Immature natural killer cell (primary cell): ENCODE measurements at places on chromosomes 6 and 20.

DNA sequence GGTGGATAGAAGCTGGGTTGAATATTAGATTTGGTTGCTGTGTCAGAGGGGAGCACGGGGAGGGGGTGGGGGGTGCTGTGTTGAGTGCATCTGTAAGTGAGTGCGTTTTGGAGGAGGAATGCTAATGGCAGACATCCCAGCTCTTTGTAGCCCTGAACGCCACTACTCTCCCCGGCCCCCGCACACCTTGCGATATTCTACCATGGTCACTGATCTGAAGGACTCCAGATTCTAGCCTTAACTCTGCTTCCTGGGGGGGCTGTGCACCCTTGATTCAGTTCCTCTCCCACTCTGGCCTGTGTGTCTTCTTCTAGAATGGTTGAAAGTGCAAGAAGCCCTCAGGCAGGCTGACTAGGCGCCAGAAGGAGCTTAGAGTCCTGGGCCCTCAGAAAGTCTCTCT, 7.1 kb downstream of the GLP1R start:
- H3K4me1 ChIP-seq: peaks cover 37% of the 10 kb centered on the region
- peaks cover 3% of the 10 kb centered on the region for H3K27me3 ChIP-seq
- H3K4me3 ChIP-seq: no peak overlapping the region
- H3K36me3 ChIP-seq: no peaks in the 10 kb centered on the region
- DNase-seq: no peak
- no peak overlapping the region for H3K27ac ChIP-seq

- DNase-seq: no peak
- no peaks in the 10 kb centered on the region for H3K36me3 ChIP-seq
- no peak overlapping the region for H3K4me3 ChIP-seq
- H3K27me3 ChIP-seq: peaks cover 3% of the 10 kb centered on the region
- H3K27ac ChIP-seq: no peak overlapping the region
- peaks cover 81% of the 10 kb centered on the region for H3K4me1 ChIP-seq
Observed at GRCh38 chr6:45450831-45451230, 73.1 kb upstream of the SUPT3H start.

DNA sequence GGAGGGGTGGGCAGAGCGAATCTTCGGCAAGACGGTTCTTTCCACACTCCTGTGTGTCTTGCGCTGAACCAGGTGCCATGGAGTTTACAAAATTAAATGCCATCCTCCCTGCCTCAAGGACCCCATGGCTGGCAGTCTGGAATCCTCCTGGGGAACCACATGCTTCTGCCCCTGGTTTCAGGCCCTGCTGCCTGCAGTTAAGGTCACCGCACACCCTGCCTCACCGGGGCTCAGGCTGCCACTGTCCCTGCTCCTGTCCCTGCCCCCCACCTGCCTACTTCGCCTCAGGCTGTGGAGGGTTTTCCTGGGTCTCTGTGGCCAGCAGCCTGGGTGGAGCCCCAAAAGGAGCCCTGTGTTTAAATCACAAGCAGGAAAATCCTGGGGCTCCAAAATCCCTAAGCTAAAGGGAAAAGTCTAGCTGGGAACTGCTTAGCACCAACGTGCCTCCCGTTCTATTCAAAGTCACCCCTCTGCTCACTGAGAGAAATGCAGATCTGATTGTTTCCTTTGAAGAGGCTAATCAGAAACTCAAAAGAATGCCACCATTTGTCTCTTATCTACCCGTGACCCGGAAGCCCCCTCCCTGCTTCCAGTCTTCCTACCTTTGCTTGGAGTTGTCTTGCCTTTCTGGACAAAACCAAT, 10.6 kb upstream of the TTLL2 start:
- no peak overlapping the region for H3K27ac ChIP-seq
- H3K27me3 ChIP-seq: peaks cover 12% of the 10 kb centered on the region
- DNase-seq: no peak
- no peaks in the 10 kb centered on the region for H3K36me3 ChIP-seq
- no peak overlapping the region for H3K4me3 ChIP-seq
- H3K4me1 ChIP-seq: no peaks in the 10 kb centered on the region

DNA sequence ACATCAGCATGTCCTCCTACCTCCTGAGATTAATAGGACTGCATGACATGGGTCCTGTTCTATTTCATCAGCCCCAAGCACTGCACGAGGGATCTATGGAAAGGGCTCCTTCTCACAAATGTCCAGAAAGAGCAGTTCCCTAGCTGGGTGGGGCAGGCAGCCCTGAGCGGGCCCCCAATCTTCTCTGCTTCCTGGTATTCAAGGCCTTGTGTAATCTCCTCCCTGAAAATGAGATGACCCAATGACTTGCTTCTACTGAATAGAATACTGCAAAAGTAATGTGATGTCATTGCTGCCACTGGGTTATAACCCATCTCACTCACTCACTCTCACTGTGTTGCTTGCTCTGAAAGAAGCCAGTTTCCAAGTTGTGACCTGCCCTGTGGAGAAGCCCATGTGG, 126.4 kb downstream of the OPRM1 start:
- peaks cover 2% of the 10 kb centered on the region for H3K27me3 ChIP-seq
- DNase-seq: no peak
- H3K36me3 ChIP-seq: peaks cover 25% of the 10 kb centered on the region
- peak overlapping the region; percentile 30 for H3K27ac ChIP-seq

DNA sequence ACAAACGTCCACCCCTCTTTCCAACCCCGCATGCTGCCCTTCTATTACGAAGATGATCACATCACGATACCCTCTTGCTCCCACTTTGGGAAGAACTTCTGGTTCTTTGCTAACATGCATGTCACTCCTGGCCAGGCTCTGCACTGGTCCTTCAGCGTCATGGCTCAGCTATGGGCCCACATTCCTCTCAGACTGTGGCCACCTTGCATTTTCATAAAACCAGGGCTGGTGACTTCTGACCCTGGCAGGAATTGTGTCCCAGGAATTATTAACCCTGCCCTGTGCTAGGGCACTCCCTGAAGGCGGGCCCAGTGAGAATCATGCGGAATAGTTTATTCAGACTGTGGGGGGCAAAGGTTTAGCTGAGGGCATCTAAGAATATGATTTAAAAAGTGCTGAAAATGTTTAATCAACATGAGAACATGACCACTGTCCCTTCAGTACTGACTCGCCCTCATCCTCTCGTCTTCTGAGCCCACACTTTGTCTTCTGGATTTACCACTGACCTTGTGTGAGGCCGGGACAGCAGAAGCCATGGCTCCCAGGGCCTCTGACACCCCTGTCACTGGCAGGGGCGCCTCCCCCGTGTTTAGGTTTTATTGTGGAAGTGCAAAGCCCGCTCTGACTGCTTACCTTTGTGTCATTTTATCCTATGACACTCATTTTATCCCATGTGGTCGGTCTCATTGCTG, 38.1 kb upstream of the THBS2 start:
- no peak for DNase-seq
- H3K27me3 ChIP-seq: peaks cover 4% of the 10 kb centered on the region
- no peak overlapping the region for H3K4me3 ChIP-seq
- no peaks in the 10 kb centered on the region for H3K36me3 ChIP-seq
- H3K27ac ChIP-seq: no peak overlapping the region

GRCh38 chr6:47473791-47474346, 3.7 kb upstream of the CD2AP start:
- H3K4me3 ChIP-seq: no peak overlapping the region
- DNase-seq: no peak
- no peak overlapping the region for H3K27ac ChIP-seq

GRCh38 chr6:84417260-84417659, 189.8 kb upstream of the CEP162 start:
- no peak for DNase-seq
- no peaks in the 10 kb centered on the region for H3K27me3 ChIP-seq
- no peaks in the 10 kb centered on the region for H3K36me3 ChIP-seq
- H3K4me3 ChIP-seq: no peak overlapping the region
- H3K4me1 ChIP-seq: no peaks in the 10 kb centered on the region

GRCh38 chr20:18360635-18361034, 72.3 kb downstream of the ZNF133 start:
- H3K27me3 ChIP-seq: peaks cover 2% of the 10 kb centered on the region
- no peak for DNase-seq
- no peak overlapping the region for H3K27ac ChIP-seq
- no peak overlapping the region for H3K4me3 ChIP-seq
- H3K36me3 ChIP-seq: no peaks in the 10 kb centered on the region

DNA sequence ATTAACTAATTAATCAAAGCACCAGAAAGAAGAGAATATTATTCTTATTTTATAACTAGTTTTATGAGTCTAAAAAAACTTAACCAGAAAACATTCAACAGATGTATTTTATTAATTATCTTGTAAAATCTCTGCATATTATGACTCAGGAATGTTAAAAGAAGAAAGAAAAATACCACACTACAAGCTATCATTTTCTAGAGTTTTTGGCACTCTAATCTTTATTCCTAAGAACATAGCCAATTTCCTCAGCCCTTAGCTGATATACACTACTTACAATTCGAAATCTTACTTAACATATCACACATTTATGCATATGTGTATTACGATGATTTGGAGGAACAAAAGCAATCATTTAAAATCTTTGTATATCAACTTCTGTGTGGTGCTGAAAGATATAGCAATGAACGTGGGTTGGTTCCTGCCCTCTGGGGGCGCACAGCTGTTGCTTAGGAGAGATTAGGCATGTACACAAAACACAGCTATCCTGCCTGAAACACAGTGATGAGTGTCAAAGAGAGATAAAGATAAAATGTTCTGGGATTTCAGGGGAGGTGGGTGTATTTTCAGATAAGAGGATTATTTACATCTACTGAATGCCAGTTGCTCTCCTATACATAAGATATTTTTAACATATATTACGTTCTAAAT, 404.5 kb downstream of the SYNE1 start:
- no peak for DNase-seq
- H3K4me3 ChIP-seq: no peak overlapping the region
- no peaks in the 10 kb centered on the region for H3K4me1 ChIP-seq
- peaks cover 28% of the 10 kb centered on the region for H3K36me3 ChIP-seq
- H3K27me3 ChIP-seq: no peaks in the 10 kb centered on the region
- peak overlapping the region; percentile 45 for H3K27ac ChIP-seq

DNA sequence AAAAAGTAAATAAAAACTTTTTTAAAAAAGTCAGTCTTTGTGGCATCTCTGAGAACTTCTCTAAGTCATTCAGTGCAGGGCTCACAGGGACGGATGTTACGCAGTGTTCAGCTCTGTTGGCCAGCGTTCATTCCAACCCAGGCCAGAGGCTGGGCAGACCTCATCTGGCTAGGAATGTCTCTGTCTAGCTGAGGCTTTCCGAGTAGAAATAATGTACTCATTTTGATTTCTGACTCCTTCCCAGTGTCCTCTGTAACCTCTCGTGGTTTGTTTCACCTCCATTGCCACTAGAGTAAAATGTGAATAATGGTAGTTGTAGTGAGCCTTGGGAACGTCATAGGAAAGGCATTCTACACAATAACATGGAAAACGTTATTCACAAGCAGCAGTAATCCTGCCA, 135.1 kb downstream of the TMEM242 start:
- no peak for DNase-seq
- no peak overlapping the region for H3K27ac ChIP-seq
- H3K4me3 ChIP-seq: no peak overlapping the region
- peaks cover 21% of the 10 kb centered on the region for H3K4me1 ChIP-seq
- H3K36me3 ChIP-seq: peaks cover 30% of the 10 kb centered on the region

- peaks cover 36% of the 10 kb centered on the region for H3K4me1 ChIP-seq
- peaks cover 2% of the 10 kb centered on the region for H3K27me3 ChIP-seq
- no peak overlapping the region for H3K4me3 ChIP-seq
- H3K27ac ChIP-seq: peak overlapping the region; percentile 94
- no peak for DNase-seq
Observed at GRCh38 chr6:158293122-158293521, 19.1 kb upstream of the TULP4 start.

- H3K4me3 ChIP-seq: no peak overlapping the region
- H3K27ac ChIP-seq: no peak overlapping the region
- no peaks in the 10 kb centered on the region for H3K4me1 ChIP-seq
- DNase-seq: no peak
- H3K27me3 ChIP-seq: peaks cover 4% of the 10 kb centered on the region
- no peaks in the 10 kb centered on the region for H3K36me3 ChIP-seq
Observed at GRCh38 chr6:113587078-113587699, 270.0 kb upstream of the MARCKS start.

- H3K36me3 ChIP-seq: no peaks in the 10 kb centered on the region
- no peak overlapping the region for H3K4me3 ChIP-seq
- peaks cover 11% of the 10 kb centered on the region for H3K27me3 ChIP-seq
- no peak overlapping the region for H3K27ac ChIP-seq
- H3K4me1 ChIP-seq: no peaks in the 10 kb centered on the region
Observed at GRCh38 chr6:127547904-127548649, 28.9 kb upstream of the C6orf58 start.

DNA sequence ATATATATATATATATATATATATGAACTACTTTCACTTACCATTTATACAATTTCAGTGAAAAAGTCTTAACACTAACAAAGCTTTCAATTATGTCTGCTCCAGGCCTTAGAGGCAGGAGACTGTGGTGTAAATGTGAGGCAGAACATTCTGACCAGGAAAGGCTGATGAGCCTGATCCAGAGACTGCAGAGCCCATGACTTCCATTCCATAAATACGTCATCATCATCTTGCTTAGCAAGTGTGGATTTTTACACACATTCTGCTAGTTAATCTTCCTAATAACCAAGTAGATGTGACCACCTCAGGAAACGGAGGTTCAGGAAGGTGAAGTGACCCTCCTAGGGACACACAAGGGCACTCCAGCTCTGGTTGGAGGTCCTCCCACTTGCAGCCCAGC, 14.9 kb downstream of the TRERF1 start:
- no peaks in the 10 kb centered on the region for H3K27me3 ChIP-seq
- H3K27ac ChIP-seq: no peak overlapping the region

- H3K4me1 ChIP-seq: peaks cover 81% of the 10 kb centered on the region
- peak overlapping the region; percentile 11 for H3K4me3 ChIP-seq
- H3K27me3 ChIP-seq: no peaks in the 10 kb centered on the region
- DNase-seq: peak; percentile 61
Observed at GRCh38 chr6:142871910-142872331, 73.1 kb downstream of the HIVEP2 start.

DNA sequence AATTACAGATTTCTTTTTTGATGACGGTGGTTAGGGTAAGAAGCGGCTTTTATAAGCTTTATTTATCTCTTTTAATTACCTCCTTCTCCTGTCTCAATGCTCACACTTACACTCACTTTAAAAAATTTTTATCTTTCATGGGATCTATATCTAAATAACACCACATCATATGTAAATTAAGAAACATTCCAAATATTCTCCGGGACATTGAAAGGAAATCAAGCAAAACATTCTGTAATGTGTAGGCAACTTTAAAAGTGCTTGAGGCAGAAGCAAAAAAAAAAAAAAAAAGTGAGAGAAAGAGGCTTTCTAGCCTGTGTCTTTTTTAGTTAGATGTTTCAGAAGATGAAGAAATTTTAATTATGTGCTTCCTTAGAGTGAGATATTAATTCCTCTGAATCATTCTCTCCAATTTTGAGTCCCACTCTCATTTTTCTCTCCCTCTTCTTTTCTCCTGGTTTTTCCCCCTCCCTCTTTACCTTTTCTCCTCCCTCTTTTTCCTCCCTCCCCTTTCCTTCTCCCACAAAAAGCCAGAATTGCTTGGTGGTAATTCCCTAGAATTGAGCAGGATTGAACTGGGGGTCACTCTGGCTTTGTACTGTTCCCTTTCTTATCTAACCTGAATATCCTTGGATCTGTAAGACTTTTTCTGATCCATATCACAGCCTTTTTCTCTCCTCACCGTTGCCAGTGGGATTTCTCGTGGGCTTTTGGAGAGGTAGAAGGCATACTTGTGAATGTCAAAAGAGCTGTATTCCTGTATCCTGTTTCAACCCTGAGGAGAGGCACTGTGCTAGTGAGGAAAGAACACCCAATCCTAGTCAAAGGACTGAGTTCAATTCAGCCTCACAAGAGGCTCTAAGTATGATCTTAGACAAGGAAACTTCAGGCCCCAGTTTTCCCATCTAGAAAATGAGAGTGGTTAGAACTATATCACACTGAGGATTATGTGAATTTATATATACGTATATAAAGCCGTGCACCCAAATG, 30.4 kb downstream of the KCNQ5 start:
- no peak overlapping the region for H3K4me3 ChIP-seq
- peaks cover 1% of the 10 kb centered on the region for H3K27me3 ChIP-seq
- DNase-seq: no peak
- H3K4me1 ChIP-seq: no peaks in the 10 kb centered on the region
- no peak overlapping the region for H3K27ac ChIP-seq
- peaks cover 4% of the 10 kb centered on the region for H3K36me3 ChIP-seq
